ENCODE measurements at places on chromosomes 2 and 18.

DNA sequence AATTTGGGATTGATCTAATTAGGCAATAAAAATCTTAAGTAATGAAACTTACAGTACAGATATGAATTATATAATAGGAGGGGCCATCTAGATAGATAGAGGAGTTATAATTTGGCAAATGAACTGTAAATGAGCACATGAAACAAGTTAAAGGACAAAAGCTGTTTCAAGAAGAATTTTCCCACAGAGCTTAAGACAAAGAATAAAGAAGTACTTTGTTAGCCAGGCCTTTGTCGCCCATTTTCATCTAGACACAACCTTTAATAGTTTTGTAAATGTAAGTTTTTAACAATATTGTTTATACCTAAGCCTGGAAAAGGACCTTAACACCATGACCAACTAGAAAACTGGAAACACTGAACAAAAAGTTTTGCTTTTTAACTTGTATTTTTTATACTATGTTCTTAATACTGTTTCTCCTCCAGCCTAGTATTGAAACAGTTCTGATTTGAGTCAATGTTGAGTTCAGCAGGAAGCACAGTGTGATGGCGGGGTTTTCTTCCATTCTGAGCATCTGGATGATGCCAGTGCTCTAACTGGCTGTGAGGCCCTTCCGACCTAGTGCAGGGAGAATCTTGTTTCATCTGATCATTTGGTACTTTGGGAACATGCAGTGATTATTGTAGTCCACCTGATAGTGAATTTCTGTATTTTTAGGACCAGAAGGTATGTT lies 37.6 kb downstream of the FARP2 start:
- no peak for DNase-seq

DNA sequence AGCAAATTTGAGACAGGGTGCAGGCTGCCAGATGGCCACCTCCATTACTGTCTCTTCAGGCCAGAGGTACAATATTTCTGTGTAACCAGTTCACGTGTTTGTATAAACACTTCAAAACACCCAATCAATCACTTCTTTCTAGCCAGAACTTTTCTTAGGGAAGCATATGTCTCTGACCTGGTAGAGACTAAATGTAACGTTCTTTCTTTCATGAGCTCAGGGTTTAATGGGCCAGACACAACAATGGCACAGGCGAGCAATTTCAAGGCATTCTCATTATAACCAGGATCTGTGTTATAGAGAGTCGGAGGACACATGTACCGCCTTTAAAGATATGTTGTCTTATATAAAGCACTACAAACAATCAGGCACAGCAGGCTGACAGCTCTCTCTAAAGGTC lies 1846.4 kb upstream of the PIK3C3 start:
- no peak for DNase-seq

DNA sequence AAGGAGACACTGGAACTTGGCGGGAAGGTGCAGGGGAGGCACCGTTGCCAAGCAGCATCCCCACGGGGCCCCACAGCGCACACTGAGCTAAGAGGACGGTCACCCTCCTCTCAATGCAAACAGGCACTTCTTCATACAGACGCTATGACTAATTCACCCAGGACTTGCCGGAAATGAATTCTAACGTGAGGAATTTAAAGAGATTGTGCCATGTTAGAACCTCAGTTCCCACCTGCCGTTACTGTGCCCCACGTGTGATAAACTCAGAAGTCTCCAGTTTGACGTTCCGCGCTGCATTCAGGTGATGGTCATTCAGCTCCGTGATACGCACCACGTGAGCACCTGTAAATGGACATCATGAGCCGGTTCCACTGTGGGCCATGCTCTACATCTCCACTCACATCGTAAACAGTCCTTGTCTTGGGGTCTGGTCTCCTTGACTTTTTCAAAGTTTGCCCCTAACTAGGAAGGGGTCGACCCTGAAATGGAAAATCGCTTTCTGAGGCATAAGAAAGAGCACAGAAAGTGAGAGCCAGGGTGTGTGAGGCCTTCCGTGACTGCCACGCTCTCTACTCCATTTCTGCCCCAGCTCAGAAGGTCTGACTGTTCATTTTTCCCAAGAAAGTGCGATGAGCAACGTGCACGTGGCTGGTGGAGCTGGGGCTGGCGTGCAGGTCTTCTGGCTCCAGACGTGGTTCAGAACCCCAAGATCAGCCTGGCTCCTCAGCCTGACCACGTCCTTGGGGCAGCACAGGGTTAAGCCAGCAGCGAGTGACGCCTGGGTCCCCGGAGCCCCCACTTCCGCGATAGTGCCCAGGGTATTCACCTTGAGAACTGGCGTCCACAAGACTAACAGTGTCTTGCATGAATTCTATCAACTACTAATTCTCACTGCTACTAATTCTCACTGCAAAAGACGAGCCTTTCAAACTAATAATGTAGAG lies 35.1 kb downstream of the TMEM18 start:
- DNase-seq: no peak

DNA sequence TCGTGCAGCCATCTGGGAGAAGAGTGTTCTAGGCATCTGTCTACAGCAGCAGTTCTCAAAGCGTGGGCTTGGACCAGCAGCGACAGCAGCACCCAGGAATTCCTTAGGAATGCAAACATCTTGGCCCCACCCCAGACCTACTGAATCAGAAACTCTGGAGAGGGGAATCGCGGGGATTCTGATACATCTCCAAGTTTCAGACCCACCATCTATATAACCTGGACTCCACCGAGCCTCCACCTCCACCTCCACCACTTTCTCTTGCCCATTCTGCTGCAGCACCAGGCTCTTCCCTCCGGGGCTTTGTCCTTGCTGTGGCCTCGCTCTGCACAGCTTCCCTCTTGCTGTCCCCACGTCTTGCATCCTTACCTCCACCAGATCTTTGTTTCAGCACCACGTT lies 256.4 kb downstream of the BCL2 start:
- no peak for DNase-seq

DNA sequence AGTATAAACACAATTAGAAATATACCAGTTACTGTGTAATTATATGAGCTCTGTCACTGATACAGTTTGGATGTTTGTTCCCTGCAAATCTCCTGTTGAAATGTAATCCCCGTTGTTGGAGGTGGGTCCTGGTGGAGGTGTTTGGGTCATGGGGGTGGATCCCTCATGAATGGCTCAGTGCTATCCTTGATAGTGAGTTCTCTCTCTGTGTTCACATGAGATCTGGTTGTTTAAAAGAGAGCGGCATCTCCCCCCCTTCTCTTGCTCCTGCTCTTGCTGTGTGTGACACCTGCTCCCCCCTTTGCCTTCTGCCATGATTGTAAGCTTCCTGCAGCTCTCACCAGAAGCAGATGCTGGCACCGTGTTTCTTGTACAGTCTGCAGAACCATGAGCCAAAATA lies 24.1 kb downstream of the MTX2 start:
- no peak for DNase-seq

- no peak for DNase-seq
These were observed 34.1 kb downstream of the ODC1 start for GRCh38 chr2:10413991-10414451.

- DNase-seq: no peak
These were observed 50.6 kb downstream of the NBAS start for GRCh38 chr2:15510552-15510951.

DNA sequence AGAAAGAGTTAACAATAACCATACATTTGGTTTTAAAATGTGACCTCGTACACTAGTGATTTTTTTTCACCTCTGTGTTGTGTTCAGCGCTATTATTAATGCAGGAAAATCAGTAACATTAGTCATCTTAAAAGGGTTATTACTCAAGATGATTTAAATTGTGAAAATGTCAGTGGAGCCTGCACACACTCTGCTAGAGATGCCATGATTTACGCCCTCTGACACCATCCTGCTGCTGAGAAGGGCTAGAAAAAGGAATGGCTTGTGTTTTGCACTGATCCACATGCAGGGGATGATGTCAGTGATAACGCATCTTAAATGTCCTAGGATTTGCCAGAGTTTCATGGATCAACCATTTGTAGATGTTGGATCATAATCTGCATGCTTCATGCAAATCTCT lies 121.3 kb upstream of the BOD1L2 start:
- DNase-seq: no peak

DNA sequence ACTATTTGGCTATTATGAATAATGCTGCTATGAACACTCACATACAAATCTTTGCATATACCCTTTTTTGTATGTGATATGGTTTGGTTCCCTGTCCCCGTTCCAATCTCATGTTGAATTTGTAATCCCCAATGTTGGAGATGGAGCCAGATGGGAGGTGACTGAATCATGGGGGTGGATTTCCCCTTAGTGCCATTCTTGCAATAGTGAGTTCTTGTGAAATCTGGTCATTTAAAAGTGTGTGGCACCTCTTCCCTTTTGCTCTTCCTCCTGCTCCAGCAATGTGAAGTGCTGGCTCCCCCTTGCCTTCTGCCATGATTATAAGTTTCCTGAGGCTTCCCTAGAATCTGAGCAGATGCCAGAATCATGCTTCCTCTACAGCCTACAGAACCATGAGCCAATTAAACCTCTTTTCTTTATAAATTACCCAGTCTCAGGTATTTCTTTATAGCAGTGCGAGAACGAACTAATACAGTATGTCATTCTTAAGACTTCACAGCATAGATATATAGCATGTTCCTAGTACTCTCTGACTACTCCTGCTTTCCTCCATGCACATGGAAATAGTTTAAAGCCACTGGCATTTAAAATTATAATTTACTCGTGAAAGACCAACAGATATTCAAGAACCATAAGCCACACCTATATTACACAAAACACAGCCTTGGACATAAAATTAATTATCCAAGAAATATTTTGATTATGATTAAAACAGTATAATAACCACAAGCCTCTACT lies 75.2 kb downstream of the COBLL1 start:
- no peak for DNase-seq

DNA sequence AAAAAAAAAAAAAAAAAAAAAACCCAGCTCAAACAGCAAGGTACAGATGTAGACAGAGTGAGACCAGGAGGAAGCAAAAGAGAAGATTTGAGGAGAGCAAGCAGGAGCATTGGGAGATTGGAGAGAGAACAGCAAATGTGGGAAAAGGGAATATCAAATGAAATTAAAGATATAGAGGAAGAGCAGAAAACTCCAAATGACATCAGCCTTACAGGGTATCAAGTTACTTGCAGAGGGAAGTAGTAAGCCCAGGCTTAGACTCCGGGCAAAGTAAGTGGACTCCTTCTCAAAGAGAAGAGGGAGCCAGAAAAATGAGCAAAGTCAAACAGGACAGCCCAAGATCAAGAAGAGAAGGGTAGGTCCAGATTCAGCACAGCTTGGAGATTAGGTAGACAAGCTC lies 93.3 kb upstream of the PPP1CB start:
- no peak for DNase-seq

DNA sequence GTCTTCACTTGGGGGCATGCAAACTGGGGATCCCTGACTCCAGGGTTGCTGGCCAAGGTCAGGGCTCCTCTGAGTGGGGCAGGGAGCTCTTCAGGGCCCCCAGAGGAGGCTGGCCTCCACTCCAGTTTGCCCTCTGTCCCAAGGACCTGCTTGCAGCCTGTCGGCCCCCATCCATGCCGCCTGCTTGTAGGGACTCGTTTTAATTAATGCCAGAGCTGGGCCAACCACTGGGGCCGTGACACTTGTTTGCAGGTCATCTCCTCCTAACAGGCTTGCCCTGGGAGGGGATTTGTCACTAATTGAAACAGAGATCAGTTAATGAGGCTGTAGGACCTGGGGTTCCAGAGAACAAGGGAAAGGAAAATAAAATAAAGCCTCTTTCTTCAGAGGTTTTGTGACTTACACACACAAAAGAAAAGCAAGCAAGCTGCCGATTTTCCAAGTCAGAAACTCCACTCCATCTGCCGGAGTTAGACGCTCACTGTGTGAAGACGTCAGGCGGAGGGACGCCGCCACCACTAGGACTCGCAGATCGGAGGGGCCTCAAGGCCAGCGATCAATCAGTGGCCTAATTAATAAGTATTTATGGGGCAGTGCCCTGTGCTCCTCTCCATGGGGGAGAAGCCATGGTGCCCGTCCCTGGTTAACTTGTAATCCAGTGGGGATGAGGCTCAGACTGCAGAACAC lies 75.9 kb downstream of the SFXN5 start:
- DNase-seq: no peak

DNA sequence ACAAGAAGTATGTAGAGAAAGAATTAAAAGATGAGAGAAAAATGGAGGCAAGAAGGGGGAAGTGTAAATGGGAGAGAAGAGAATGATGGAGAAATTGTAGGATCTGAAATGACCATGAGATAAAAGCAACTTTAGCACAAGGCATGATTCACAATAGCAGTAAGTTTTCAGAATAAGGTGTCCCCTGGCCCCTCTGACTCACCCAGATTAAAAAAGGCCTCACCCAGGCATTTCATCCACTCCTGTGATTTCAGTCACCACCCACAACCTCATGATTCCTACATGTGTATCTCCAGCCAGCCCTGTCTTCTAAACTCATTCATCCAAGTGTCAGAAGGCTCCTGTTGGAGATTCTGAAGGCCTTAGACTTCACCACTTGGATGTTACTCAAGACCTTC lies 56.6 kb downstream of the SP100 start:
- no peak for DNase-seq

GRCh38 chr2:123521854-123522253 lies 503.2 kb upstream of the CNTNAP5 start:
- DNase-seq: no peak

DNA sequence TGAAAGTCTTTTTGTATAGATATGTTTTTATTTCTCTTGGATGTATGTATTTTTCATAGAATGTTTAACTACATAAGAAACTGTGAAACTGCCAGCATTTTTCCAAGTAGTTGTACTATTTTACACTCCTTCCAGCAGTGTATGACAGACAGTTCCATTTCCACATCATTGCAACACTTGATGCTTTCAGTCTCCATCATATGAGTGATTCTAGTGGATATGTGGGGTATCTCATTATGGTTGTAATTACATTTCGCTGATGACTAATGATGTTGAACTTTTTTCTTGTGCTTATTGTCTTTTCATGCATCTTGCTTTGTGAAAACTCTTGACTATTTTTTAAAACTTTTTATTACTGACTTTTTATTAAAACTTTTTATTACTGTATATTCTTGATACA lies 101.4 kb downstream of the ARHGAP28 start:
- no peak for DNase-seq

GRCh38 chr2:102451968-102452367 lies 21.1 kb upstream of the SLC9A4 start:
- no peak for DNase-seq

- no peak for DNase-seq
These were observed 47.5 kb downstream of the EPB41L3 start for GRCh38 chr18:5496305-5496704.

DNA sequence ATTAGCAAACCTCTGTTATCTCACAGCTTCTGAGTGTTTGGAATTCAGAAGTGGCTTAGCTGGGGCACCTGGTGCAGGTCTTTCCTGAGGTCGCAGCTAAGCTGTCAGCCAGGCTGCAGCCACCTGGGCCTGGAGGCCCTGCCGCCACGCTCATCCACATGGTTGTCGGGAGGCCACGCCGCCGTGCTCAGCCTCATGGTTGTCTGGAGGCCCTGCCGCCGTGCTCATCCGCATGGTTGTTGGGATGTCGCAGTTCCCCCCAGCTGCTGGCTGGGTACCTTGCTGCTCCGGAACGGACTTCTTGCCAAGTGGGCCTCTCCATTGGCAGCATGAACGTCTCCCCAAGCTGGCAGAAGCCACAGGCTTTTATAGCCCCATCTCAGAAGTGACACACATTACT lies 24.3 kb upstream of the MPPE1 start:
- DNase-seq: no peak

All from NT2/D1 (cell line).